ENCODE measurements at places on chromosomes 1 and 21.

DNA sequence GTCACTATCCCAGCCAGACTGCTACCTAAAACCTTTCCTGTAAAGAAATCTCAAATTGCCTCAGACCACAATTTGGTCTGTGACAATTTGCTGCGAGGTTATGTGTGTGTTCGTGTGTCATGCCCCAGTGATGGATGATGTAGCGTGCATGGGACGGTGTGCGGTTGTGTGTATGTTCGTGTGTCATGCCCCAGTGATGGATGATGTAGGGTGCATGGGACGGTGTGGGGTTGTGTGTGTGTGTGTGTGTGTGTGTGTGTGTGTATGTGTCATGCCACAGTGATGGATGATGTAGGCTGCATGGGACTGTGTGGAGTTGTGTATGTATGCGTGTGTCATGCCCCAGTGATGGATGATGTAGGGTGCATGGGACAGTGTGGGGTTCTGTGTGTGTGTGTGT lies 9.4 kb downstream of the SELP start:
- DNase-seq = no peak

GRCh38 chr21:42248783-42249597 lies 30.1 kb downstream of the ABCG1 start:
- no peak for DNase-seq

- no peak for DNase-seq
Observed at GRCh38 chr1:223540485-223541106, 124.9 kb downstream of the CAPN8 start.

DNA sequence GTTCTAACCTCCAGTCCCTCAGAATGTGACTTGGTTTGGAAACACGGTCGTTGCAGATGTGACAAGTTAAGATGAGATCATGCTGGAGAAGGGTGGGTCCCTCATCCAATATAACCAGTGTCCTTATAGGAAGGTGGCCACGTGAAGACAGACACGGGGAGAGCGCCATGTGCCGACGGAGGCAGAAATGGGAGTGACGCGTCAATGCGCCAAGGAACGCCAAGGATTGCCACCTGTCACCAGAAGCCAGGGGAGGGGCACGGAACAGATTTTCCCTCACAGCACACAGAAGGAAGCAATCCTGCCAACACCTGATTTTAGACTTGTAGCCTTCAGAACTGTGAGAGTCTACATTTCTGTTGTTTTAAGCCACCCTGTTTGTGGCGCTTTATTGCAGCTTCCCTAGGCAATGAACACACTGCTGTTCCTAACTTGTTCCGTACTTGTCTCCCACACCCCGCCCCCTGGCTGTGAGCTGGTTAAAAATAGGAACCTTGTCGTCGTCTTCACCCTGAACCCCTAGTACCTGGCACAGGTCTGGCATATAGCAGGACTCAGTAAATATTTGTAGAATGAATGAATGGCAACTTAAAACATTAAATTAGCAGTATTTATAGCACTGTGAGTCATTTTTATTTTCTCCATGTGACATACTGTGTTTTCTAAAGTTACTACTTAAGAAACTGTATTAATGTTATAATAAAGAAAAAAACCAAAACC lies 14.2 kb downstream of the RIMS3 start:
- DNase-seq = no peak

DNA sequence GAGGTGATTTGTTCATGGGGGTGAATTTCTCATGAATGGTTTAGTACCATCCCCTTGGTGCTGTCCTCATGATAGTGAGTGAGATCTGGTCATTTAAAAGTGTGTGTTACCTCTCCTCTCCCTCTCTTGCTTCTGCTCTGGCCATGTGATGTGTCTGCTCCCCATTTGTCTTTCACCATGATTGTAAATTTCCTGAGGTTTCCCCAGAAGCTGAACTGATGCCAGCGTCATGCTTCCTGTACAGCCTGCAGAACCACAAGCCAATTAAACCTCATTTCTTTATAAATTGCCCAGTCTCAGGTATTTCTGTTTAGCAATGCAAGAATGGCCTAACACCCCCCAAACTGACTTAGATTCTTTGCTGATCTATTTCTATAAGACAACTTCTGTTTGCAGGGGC lies 249.4 kb upstream of the B3GALT2 start:
- no peak for DNase-seq

DNA sequence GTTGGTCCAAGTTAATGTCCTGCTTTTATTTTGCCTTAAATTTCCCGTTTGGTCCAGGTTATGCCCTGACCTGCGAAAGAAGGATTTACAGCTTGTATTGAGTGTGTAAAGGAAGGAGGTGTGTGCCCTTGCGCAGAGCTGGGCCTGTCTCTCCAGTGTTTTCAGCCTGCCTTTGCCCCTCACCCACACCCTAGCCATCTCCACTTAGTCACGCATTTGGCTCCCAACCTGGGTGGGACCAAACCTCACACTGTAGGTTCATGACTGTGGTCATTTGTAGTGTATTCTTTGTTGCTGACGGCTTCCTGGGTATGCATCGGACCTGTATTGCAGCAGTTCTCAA lies 572 bp upstream of the SRSF10 start:
- DNase-seq = peak; percentile 43

Data from CD4-positive, alpha-beta T cell treated with Interleukin-6 for 4 hours (primary cell).